Stimulated activated CD4-positive, alpha-beta T cell treated with anti-CD3 and anti-CD28 coated beads, TNF-alpha, amount 100 ng/mL, for 1 hour (primary cell): ENCODE measurements at places on chromosomes 3 and 15.

GRCh38 chr3:115996420-115997108 is 373.3 kb downstream of the GAP43 start:
- no peak for DNase-seq

GRCh38 chr3:10142707-10143560 is 1.4 kb downstream of the VHL start:
- DNase-seq = no peak

- DNase-seq = peak; percentile 66
These were observed at the start of gene ARHGAP31 for GRCh38 chr3:119293871-119294695. ARHGAP31 (plus strand) TSS chr3:119294383; CDS start chr3:119294905, 522 bp downstream.

- no peak for DNase-seq
These were observed 14.5 kb upstream of the HYKK start for GRCh38 chr15:78492872-78493271.

DNA sequence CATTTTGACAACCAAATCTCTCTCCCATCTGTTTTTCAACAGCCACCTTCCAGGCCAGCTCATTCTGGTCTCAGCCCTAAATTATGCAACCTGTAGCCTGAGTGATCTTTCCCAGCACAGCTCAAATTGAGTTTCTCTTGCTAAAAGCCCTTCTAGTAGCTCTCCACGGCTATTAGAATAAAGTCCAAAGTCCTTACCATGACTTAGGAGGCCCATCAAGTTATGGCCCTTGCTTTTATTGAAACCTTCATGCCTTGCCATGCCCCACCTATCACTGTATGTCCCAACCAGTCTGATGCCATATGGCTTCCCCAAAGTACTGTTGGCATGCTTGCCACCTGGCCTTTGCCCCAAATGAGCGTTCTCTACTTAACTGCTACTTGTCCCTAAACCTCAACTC is 303.5 kb upstream of the GADL1 start:
- DNase-seq = no peak

- no peak for DNase-seq
These were observed 17.9 kb downstream of the VIPR1 start for GRCh38 chr3:42520336-42520735.

DNA sequence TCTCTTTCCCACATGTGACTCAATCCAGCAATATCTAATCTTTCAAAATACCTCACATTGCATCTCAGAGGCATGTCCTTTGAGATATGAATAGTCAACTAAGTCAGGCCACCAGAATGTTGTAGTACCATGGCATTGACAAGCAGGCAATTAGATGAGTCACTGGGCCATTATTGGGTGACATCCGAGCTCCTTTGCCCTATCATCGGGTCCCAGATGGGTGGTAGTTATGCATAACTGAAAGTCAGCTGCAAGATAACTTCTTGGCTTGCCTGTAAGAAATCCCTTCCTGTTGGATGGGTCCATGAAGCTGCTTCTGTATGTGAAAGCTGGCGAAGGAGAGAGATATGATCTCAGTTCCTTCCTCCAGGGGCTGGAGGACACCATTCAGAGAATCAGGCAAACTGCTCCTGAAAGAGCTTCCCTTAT is 32.8 kb downstream of the ARRDC4 start:
- no peak for DNase-seq

DNA sequence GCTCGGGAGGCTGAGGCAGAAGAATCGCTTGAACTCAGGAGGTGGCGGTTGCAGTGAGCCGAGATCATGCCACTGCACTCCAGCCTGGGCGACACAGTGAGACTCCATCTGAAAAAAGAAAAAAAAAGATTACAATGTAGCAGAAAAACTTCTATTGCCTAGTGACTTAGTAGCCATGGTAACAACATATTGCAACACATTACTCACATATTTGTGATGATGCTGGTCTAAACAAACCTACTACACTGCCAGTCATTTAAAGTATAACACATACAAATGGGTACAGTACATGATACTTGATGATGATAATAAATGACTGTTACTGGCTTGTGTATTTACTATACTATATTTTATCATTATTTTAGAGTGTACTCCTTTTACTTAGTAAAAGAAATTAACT is 125.6 kb downstream of the PLOD2 start:
- DNase-seq = no peak

DNA sequence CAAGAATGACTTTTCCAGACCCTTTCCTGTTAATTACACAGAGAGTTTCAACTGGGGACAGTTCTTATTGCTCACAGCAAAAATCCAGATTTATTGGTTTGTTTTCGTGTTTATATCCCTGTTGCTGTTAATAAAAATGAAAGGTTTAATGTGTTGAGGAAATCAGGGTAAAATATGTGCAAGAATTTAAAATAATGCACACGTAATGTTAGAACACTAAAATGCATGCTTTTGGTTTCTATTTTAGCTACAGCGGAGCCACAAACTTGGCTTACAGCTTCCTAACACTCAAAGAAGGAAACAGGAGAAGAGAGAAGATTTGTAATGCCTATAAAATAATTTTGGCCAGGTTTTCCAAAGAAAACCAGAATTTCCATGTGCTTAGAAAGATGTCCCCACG is 62.7 kb downstream of the CASR start:
- no peak for DNase-seq

DNA sequence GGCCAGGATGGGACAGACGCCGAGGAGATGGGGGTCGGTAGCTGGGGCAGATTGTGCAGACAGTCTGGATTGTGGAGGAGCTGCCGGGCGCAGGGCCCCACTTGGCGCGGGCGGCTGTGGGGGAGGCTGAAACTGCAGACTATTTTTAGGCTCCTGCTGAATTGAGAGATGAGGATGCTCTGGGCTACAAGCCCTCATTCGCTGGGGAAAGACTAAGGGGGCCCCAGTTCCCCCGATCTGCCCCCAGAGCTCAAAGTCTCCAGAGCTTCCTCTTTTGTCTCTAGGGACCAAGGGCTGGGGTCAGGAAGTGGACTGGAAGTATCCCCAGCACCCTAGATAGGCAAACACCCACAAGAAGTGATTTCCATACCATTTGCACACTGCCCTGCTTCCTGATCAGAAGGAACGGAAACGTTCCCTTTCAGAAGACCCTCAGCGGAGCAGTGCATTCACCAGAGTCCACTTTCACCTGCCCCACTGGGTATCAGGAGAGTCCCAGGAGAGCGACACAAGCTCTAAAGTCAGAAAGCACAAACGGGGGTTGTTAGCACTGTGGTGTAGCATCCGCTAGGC is 29.7 kb downstream of the SEMA7A start:
- DNase-seq = no peak

GRCh38 chr15:79179108-79179561 is 88.6 kb upstream of the RASGRF1 start:
- DNase-seq = no peak

- peak; percentile 51 for DNase-seq
These were observed at the start of gene VWA5B2 for GRCh38 chr3:184229394-184230080. VWA5B2 (plus strand) TSS chr3:184229585; CDS start chr3:184230529, 944 bp downstream.

- no peak for DNase-seq
These were observed 49.2 kb upstream of the C15orf39 start for GRCh38 chr15:75152382-75153079.

DNA sequence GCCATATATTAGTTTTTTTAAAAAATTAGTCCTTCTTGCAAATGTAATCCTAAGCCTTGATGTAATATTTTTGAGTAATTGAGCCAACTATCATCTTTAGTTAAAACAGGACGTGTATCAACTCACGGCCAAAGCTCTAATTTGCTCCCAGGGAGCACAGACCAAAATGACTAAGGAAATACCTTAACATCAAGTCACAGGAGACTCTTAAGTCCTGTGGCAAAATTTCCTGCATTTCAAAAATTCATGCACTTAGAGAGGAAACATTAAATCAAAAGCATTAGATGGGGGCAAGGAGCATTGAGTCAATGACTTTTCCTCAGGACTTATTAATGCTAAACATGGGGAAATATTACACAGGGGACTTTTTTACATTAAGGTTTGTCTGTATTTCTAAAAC is 276.0 kb downstream of the MFSD1 start:
- DNase-seq = no peak

- no peak for DNase-seq
These were observed 4.5 kb downstream of the THBS1 start for GRCh38 chr15:39585389-39585841.

DNA sequence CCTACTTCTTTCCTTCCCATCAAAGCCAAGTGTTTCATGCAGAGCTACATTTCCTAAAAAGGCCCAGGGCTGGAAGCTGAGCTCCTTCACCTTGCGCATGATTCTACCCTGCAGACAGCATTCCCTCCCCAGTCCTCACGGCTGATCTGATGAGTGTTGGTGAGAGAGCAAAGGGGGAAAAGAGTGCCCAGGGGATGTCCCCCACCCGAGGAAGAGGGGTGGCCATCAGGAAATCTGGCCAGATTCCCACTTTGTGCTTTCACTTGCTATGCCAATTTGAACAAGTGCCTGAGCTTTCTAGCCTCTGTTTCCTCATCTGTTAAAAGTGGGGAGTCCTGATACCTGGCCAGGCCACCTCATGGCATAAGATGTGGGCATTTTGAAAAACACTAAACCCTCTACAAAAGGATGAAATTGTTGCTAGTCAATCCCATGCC is 231.0 kb upstream of the TLE3 start:
- no peak for DNase-seq

DNA sequence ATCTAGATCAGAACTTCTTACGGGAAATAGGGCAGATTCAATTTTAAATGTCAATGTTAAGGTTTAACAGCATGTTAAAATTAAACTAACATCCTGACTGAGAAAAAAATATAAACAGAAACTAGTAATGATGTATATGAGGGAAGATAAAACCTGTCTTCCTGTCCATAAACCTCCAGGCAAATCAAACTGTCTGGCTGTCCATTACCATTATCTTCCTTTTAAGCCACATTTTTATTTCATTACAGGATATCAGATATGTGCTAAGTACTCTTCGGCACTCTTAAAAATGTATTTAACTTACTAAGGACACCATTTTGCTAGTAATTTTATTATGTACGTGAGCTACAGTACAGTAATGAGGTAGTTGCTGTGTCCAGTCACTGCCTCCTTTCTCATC is 1461.7 kb upstream of the ALCAM start:
- DNase-seq = no peak

GRCh38 chr15:37081983-37082382 is 18.4 kb downstream of the MEIS2 start:
- no peak for DNase-seq

DNA sequence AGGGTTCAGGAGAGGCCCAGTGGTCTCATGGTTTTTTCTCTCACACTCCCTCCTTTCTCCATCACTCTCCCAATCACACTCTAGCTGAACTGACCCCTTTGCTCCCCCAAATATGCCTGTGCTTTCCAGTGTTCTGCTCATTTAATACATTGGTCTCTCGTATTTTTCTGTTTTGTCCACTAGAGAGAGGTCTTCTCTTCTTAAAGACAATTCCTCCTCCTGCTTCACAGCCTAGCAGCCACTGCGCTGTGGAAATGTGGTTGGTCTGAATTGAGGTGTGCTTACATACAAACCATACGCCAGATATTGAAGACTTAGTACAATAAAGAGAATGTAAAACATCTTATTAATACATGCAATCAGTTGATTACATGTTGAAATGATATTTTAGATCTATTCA is 60.6 kb upstream of the XCR1 start:
- DNase-seq = no peak

DNA sequence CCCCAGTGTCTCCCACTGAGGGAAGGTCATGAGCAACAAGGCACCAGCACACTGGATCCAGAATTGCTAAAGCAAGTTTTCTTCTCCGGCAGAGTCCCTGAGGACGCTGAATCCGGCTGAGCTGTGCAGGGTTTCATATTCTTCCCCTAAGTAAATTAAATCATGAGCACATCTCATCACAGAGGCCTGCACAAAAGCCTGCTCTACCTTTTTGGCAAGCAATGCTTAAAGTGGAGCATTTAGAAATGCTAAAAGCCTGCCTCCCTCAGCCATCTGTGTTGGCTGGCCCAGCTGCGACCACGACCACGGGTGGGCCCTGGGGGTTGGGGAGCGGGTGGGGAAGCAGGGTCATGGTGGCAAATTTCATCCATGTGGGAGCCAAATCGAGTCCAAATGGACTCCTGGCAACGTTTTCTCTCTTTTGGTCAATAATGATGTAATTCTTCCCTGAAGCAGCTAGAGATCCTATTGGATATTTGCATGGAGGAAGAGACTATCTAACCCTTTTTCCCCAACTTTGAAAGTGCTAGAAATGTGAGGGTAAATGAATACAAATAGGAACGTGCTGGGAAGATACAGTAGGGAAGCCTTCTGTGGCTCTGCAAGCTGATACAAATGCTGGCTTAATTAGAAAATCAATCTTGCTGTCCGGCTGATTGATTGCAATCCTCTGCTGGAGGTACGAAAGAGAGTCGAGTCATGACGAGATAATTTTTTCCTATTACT is 532.8 kb upstream of the TBL1XR1 start:
- no peak for DNase-seq

DNA sequence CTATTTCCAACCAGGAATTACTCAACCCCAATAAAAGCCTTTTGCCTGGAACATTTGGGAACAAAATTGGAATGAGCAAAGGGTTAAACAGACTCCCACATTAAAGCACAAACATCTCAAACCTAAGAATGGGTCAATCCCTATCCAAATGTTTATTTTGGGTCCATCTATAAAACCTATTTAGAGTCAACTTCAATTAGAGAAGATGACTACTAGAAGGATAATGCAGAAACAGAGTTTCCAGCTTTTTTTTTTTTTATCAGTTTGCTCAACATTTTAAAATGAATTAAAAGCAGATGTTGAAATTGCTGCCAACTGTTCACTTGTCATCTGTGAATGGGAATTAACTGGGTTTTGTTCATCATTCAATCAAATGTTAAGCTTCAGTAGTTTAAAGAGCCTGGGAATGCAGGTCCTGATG is 4.1 kb upstream of the TBC1D23 start:
- DNase-seq = no peak

DNA sequence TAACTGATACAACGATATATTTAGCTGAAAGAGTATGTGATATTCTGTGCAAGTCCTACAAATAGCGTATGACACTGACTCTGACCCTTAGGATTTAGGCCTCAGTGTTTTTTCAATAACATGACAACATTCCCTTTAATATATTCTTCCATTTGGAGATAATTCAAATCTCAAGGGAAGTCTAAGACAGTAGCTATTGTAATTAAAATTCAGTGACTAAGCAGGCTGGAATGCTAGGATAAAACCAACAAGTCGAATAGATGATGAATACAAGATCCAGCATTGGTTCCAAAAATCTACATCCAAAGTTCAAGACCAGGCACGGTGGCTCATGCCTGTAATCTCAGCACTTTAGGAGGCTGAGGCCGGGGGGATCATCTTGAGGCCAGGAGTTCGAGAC is 56.2 kb downstream of the QTRT2 start:
- no peak for DNase-seq

DNA sequence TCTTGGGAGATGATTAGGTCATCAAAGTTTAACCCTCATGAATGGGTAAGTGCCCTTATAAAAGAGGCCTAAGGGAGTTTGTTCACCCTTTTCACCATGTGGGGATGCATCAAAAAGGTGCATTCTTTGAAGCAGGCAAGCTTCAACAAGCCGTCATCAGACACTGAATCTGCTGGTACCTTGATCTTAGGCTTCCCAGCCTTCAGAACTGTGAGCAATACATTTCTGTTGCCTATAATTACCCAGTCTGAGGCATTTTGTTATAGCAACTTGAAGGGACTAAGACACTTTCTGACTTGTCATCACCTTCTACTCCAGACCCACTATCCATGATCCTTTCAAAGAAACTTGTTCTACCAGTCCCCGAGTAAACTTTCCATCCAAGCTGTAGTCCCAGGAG is 44.6 kb upstream of the LRRC58 start:
- DNase-seq = no peak
